Chondrocyte (in vitro differentiated cells): ENCODE measurements at places on chromosomes 1 and 21. TPM values are rescaled to one million over a fixed set of nuclear protein-coding genes. Genes with fewer than 3 reads are reported as not detected.
A peak's percentile ranks its signal among the peaks of the same experiment; 100 is the strongest.

DNA sequence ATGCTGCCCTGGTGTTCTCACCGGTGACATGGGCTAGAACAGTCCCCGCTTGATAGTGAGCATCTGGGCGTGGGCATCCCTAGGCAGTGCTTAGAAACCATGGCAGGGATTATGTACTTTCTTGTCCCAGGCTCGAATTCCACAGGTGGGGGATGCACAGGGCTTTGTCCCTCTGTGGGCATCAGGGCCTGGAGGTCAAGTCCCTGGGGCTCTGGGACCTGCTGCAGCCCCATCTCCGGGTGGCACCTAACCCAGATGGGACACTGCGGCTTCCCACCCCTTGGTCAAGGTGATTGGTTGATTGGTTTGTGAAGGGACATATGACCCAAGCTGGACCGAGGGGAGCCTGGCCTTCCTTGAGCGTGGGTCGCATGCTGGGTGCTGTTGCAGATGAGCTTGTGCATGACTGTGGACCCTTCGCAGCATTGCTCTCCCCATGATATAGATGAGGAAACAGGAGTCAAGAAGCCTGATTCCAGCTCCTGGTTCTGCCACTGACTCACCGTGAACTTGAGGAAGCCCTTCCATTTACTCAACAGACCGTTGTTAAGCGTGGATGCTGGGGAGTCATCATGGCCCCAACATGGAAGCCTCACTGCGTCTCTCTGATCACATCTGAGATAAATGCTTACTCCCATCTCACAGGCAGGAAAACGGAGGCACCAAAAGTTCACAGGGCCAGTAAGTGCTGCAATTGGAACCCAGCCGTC is 64.0 kb upstream of the RUNX3 start:
- peaks cover 9% of the 10 kb centered on the region for H3K27me3 ChIP-seq
- peaks cover 1% of the 10 kb centered on the region for H3K36me3 ChIP-seq
- no peak overlapping the region for H3K4me3 ChIP-seq
- DNase-seq, result peak; percentile 65
- no peak overlapping the region for H3K27ac ChIP-seq
- H3K4me1 ChIP-seq, result peaks cover 13% of the 10 kb centered on the region

- no peaks in the 10 kb centered on the region for H3K27me3 ChIP-seq
- no peaks in the 10 kb centered on the region for H3K36me3 ChIP-seq
- DNase-seq, result no peak
- no peak overlapping the region for H3K4me3 ChIP-seq
- no peak overlapping the region for H3K27ac ChIP-seq
These were observed 120.5 kb upstream of the NGF start for GRCh38 chr1:115458426-115459114.

GRCh38 chr1:241229216-241229615 is 127.8 kb downstream of the RGS7 start:
- peak overlapping the region; percentile 70 for H3K27ac ChIP-seq
- peaks cover 12% of the 10 kb centered on the region for H3K4me1 ChIP-seq
- H3K36me3 ChIP-seq, result no peaks in the 10 kb centered on the region
- DNase-seq, result no peak
- H3K4me3 ChIP-seq, result no peak overlapping the region

DNA sequence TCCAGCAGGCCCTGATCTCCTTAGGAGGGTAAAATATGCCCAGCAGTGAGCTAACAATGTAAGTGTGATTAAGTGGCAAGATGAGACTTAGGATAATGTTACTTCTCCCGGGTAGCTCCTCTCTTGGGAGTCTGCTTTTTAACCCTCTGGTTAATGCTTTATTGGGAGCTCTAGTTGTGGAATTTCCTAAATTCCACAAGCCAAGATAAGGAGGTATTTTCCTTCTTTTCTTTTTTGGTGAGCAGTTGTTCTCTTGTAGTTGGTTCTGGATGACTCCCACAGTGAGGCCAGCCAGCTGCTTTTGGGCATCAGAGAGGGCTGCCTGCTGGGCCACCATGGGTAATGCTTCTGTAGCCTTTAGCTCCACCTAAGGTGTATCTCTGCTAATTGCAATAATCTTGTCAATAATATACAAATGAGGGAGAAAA is 19.3 kb downstream of the C1orf52 start:
- no peak for DNase-seq
- no peaks in the 10 kb centered on the region for H3K36me3 ChIP-seq
- H3K27ac ChIP-seq, result peak overlapping the region; percentile 84
- no peak overlapping the region for H3K4me3 ChIP-seq
- no peaks in the 10 kb centered on the region for H3K27me3 ChIP-seq

- no peaks in the 10 kb centered on the region for H3K27me3 ChIP-seq
- H3K36me3 ChIP-seq, result no peaks in the 10 kb centered on the region
- DNase-seq, result no peak
- no peak overlapping the region for H3K4me3 ChIP-seq
- no peak overlapping the region for H3K27ac ChIP-seq
These were observed 13.2 kb upstream of the MAP1LC3C start for GRCh38 chr1:242011894-242012660.

DNA sequence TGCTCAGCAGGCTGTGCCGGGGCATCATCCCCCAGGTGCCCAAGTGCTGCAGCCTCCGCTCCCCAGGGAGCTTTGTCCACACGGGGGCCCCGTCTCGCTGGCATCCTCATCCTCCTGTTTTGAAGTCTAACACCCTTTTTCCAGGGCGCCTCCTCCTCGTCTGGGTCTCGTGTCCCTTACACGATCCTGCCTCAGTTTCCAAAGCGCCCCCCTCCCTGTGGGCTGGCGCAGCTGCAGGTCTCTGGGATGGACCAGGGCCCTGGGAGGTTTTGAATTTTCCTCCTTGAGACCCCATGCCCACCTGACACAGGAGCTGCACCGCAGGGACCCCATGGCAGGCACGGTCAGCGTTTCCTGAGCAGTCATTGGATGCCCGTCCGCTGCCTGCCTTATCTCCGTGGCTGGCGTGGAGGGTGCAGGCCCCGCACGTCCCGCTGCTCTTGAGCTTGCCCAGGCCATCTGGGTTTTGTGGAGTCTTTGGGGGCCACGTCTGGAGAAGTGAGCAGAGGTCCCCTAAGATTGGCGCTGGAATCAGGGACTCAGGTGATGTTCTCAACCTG is 37.4 kb upstream of the DIP2A start:
- peaks cover 18% of the 10 kb centered on the region for H3K36me3 ChIP-seq
- peak; percentile 75 for DNase-seq
- no peaks in the 10 kb centered on the region for H3K4me1 ChIP-seq
- no peak overlapping the region for H3K4me3 ChIP-seq

GRCh38 chr1:41391834-41392527 is 30.7 kb downstream of the FOXO6 start:
- no peak overlapping the region for H3K4me3 ChIP-seq
- no peaks in the 10 kb centered on the region for H3K36me3 ChIP-seq
- H3K4me1 ChIP-seq, result peaks cover 17% of the 10 kb centered on the region
- no peak for DNase-seq
- peaks cover 21% of the 10 kb centered on the region for H3K27me3 ChIP-seq

The KCNN3 gene
- 0.92 to 1.8 TPM (median 1.5 TPM) in 3 replicates for total RNA-seq

The C1orf141 gene
- not detected in 3 replicates for total RNA-seq

The LCE1D gene
- not detected in 3 replicates for total RNA-seq

The PTPRU gene
- total RNA-seq, result 12.6 to 20.7 TPM (median 14.8 TPM) in 3 replicates

The SPRR1B gene
- not detected in 3 replicates for total RNA-seq

The TAS1R1 gene
- total RNA-seq, result not detected in 3 replicates

The C1orf115 gene
- 2.0 to 3.5 TPM (median 3.4 TPM) in 3 replicates for total RNA-seq
